ENCODE measurements at places on chromosomes 2 and 18. TPM values are rescaled to one million over a fixed set of nuclear protein-coding genes. Genes with fewer than 3 reads are reported as not detected.

The RAPH1 gene
- 6.4 TPM for total RNA-seq

The UPP2 gene
- not detected for total RNA-seq

The CNDP1 gene
- not detected for total RNA-seq

The FN1 gene
- total RNA-seq = 174 TPM

The MBD5 gene
- total RNA-seq = 8.0 TPM

The L3MBTL4 gene
- total RNA-seq = not detected

The CD207 gene
- not detected for total RNA-seq

The MIB1 gene
- total RNA-seq = 5.6 TPM

The CCL20 gene
- total RNA-seq = 7.7 TPM

The CNOT11 gene
- 39.0 TPM for total RNA-seq

The PSMA8 gene
- total RNA-seq = not detected

The TBR1 gene
- total RNA-seq = 0.05 TPM

The C1QL2 gene
- total RNA-seq = 0.06 TPM

The ODC1 gene
- 131 TPM for total RNA-seq

The DSG1 gene
- not detected for total RNA-seq

The COX5B gene
- total RNA-seq = 317 TPM

The KLHL41 gene
- total RNA-seq = 0.37 TPM

The TUBB8B gene
- not detected for total RNA-seq

The CEP76 gene
- total RNA-seq = 7.4 TPM

The PID1 gene
- total RNA-seq = 2.9 TPM

The UGT1A5 gene
- not detected for total RNA-seq

The RNF152 gene
- 0.05 TPM for total RNA-seq

The SLC4A5 gene
- total RNA-seq = 0.32 TPM

The HRH4 gene
- total RNA-seq = not detected

The TTC31 gene
- total RNA-seq = 20.4 TPM

The PAIP2B gene
- 0.35 TPM for total RNA-seq

The BUB1 gene
- 50.0 TPM for total RNA-seq

The IL36G gene
- not detected for total RNA-seq

The RBBP8 gene
- 21.4 TPM for total RNA-seq

The ERBB4 gene
- not detected for total RNA-seq

The FAHD2B gene
- 11.4 TPM for total RNA-seq

All from A549 treated with CORT108297 at 1 μM for 4 hours (cell line).